ENCODE measurements at places on chromosomes 5 and 9.

DNA sequence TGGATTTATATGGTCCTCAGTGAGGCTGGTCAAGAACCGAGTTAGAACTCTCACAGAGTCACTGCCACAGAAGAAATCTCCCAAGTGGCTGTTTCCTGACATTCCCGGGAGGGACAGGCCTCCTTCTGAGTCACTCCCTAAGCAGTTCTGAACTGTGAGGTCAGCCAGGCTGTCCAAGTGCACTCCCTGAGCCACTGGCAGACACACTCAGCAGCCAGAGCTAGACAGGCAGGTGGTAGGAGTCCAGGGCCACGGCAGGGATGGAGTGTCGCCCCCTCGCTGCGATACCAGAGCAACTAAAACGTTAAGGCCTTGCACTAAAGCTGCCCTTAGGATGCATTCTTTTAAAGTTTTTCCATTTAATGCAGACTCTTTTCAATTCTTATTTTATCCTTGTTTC is 3.4 kb downstream of the IL4 start:
- DNase-seq: peak; percentile 94

DNA sequence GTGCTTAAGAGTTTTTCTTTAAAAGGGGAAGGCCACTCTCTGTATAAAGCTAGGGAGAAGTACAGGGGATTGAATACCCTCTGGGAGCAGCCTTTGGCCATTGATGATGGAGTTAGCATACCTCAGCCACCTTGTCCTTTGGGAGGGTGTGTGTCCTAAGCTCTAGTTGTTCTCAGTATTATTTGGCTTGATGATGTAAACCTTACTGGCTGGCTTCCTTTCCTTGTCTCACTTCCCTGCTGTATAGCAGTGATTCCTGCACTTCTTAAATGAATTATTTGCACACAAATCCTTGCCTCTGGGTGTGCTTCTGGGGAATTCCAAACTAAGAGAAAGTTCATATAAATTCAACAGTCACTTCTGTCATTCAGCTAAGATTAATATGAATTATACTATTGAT is 234.9 kb upstream of the RIOK2 start:
- no peak for DNase-seq

- DNase-seq: no peak
These were observed 7.7 kb downstream of the ADGRD2 start for GRCh38 chr9:124457887-124458431.

DNA sequence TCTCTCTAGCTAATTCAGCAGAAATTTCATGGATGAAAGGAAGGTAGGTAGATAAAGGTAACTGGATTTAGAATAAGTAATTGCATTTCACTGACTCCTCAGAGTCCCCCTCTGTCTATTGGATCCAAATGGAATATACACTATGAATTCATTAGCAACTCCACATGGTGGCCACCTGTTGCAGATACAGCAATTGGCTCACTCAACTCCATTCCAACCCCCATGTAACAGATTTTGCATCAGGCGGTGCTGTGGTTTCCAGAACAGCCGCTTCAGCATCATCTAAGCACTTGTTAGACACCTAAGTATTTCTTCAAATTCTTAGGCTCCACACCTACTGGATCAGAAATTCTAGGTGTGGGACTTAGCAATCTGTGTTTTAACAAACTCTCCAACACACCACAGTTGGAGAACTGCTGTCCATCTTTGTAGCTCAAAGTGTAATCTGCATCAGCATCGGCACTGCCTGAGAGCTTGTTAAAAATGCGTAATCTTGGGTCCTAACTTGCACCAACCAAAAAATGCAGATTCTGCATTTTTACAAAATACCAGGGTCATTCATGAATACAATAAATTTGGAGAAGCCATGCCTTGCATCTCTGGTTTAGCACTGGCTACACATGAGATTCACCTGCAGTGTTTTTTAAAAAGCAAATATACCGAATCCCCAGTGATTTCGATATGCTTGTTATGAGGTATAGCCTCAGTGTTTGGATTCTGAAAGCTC is 413.8 kb upstream of the CD180 start:
- no peak for DNase-seq

DNA sequence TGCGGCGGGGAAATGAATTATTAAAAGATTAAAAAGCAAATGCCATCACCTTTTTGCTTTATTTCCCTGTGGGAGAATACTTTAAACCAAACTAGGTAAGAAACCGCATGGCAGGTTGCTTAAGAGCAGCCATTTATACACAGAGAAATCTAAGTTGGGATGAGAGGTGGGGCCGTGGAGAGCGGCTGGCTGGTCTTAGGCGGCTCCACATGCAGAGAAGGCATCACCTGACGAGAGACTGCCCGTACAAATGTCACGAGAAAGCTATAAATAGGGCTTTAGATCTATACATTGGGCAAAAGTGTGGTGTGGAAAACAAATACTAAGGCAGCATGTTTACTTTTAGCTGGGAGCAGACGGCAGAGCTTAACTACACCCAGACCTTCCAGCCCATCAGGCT is 39.4 kb downstream of the MED27 start:
- DNase-seq: no peak

DNA sequence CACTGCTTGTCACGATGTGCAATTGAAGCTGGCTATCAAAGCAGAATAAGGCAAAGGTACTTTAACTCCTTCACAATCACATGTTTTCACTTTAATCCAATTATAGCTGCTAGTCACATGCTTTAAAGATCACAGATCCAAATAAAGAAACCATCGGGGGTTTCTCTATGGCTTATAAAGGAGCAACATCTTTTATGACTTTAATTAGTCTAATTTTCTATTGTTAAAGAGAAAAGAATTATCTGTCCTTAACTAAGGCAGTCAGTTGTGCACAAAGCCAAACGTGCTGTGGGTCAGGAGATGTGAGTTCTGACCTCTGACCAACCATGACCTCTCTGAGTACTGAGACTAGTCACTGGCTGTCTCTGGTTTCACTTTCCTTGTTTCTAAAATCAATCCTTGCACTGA is 561.1 kb downstream of the RAB3C start:
- no peak for DNase-seq

DNA sequence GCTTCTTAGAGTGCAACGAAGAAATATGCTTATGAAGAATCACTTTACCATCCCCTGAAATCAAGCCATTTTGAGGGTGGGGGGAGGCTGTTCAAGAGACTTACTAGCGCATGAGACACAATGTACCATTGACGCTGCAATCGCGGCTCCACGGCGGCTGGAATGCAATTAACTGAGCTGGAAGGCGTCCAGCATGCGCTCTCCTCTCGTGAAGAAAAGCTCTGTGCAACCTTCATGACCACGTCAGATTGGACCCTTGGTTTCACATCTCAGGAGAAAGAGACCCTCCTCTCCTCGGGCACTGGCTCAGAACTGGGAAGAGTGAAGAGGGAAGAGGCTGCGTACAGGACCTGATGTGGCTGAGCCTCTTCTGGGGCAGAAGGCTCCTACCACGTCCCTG is 138.5 kb upstream of the IRX2 start:
- no peak for DNase-seq

GRCh38 chr9:79656169-79656568 is 84.4 kb downstream of the TLE4 start:
- DNase-seq: no peak

GRCh38 chr9:18907927-18908625 is 124.9 kb downstream of the SAXO1 start:
- DNase-seq: no peak

GRCh38 chr9:6689893-6690674 is 44.6 kb upstream of the GLDC start:
- DNase-seq: no peak

DNA sequence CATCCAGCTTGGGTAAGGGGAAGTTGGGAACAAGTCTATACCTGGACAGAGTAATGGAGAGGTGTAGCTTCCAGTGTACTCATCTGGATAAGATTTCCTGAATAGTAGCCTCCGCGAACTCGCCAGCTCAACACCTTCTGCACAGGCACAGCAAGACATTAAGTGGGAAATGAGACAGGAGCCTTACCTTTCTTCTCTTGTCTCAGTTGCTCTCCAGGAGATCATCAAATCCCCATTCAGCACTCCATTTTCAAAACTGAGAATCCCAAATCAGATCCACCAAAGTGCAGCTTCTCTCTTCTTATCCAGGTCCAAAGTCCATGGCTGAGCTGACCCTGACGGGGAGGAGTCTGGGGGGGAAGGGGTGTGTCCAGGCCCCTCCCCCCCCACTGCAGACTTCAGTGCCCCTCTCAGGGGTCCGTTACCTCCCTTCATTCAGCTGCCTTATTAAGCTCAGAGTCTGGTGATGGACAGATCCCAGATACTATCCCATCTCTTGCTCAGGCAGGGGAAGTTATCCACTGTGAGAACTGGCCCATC is 5.9 kb upstream of the MGAT1 start:
- no peak for DNase-seq

GRCh38 chr5:177310757-177311391 is 824 bp downstream of the MXD3 start:
- no peak for DNase-seq

DNA sequence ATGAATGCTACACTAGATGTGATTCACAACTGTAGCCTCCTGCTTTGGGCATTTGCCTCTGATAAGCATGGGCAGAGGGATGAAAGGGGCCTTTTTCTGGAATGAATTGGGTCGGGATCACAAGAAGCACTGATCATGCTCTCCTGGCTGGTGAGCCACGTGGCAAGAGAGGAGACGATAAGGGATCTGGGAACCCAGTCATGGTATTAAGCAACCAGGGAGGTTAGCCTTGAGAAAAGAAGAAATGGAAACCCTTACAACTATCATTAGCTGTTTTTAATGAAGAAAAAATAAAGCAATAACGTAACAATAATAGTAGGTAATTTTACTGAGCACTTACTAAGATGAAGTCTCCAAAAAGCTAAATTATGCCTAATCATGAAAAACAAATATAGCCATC is 50.0 kb upstream of the RAI14 start:
- no peak for DNase-seq

- DNase-seq: no peak
These were observed 102.9 kb downstream of the LIFR start for GRCh38 chr5:38453506-38453905.

GRCh38 chr5:176664479-176664878 is 17.2 kb downstream of the TSPAN17 start:
- no peak for DNase-seq

DNA sequence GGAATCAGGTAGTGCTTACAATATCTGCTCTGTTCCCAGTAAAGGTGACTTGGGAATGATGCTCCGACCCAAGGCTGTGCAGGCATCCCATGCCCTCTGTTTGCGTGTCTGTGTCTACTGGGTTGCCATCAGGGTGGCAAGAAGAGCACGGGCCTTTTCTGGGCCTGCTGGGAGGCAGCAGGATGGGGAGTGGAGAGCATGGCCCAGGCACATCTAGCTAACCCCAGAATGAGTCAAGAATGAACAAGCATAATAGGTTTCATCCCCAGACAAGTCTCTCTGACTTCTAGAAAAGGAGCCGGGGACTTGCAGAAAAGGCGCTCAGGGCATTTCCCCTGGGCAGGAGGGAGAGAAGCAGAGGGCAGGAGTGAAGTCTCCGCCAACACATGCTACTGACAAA is 260.4 kb downstream of the IRX1 start:
- DNase-seq: no peak

DNA sequence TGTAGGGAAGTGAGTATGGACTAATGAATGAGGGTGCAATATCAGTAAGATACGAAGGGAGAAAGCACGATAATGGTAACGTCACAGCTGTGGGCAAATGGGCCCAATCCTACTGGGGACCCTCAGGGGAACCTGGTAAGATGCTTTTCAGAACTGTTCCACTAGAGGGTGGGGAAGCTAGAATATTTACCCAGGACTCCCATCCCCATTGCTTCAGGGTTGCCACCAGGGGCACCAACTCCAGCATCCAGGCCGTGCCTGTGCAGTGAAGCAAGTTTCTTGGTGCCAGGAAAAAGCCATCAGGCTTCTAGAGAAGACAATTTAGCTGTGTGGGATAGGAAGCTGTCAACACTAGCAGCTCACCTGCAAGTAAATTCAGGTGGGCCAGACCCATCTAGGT is 409.3 kb downstream of the AGTPBP1 start:
- no peak for DNase-seq

DNA sequence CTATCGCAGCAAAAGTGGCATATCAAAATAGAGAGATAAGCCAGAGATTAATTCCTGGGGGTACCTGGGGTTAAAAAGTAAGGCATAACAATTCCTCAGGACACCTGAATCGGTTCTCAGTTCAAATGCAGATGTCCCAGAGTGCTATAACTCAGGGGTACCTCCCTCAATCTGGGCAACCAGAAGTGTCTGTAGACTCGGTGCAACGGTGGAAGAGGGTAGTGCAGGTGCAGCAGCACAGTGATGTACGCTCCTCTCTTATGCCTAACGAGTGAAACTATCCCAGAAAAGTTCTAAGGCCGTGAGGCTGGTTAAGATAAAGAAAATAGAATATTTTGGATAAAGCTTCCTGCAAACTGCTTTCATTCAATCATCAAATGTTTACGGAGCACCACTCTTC is 7.9 kb upstream of the NR4A3 start:
- no peak for DNase-seq

DNA sequence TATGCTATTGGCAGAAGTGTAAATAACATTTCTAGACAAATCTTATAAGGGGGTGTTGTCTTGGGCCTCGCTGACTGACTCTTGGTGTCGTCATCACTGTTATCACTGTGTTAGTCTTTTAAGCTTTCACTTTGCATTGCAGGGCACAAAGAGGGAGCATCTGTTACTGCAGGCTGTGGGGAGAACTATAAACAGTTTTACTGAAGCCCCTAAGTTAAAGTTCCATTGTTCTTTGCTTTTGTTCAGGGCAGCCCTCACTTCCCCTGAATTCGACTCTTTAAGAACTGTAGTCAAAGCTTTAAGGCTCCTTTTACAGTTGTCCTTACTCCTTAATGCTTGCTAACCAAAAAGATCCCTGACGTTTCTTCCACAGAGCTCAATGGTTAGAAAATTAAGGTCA is 605.0 kb downstream of the RAB3C start:
- no peak for DNase-seq

GRCh38 chr9:69657269-69657668 is 14.9 kb downstream of the APBA1 start:
- DNase-seq: no peak

DNA sequence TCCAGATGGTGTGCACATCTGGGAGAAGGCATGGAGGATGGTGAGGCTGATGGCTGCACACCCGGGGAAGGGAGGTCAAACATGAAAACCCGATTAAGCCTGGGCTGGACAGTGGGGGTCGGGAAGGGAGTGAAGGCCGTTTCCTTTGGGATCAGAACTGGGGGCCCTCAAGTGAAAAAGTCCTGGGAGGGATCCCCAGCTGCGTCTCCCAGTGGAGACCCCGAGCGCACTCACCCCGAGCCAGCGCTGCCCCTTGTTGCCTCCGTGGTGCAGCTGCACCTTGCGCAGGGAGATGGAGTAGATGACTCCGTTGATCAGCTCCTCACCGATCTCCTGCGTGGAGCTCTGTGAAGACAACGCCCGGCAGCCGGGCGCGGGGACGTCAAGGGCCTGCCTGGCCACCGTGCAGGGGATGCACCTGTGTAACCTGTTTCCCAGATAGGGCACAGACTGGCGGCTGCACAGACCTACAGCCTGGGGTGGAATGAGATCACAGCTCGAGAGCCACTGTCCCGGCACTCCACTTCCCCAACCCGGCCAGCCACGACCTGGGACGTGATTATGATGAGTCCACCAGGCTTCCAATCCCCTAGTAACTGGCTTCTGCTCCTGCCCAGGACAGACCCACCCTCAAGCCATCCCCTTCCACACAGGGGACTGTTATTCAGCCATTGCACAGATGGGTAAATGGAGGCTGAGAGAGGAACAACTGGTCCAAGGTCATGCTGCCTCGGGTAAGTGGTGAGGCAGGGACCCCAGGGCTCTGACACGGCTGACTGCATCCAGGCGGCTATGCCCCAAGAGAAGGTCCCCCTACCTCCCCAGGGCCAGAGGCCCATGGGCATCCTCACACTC is 9.0 kb downstream of the RALGDS start:
- no peak for DNase-seq

Measured in GM03348 (cell line).